ENCODE measurements at places on chromosomes 16 and 17. TPM values are rescaled to one million over a fixed set of nuclear protein-coding genes. Genes with fewer than 3 reads are reported as not detected.

Gene PNMT
- polyA plus RNA-seq = 4.8 TPM

Gene KRT28
- polyA plus RNA-seq = not detected

- no peak for DNase-seq
Measured at GRCh38 chr16:63625126-63625525, 1496.7 kb downstream of the CDH11 start.

Gene SLC13A5
- polyA plus RNA-seq = 0.41 TPM

DNA sequence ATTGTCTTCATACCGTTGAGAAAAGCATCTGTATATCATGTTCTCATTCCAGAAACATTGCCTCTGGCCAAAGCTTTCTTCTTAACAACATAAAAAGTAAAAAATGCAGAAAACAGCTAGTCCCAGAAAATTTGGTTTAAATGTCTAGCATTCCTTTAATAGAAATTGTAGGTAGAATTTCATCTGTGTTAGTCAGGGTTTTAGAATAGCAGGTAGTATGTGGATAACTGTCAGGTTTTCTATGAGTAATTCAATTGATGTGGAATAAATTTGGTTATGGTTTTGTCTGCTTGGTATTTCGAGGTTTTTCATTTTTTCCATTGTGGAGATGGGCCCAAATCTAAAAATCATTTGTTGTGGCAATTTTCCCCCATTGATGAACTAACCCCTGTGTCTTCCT is 616.7 kb downstream of the KCNJ2 start:
- DNase-seq = no peak

GRCh38 chr16:79009896-79010295 is 590.6 kb downstream of the MAF start:
- no peak for DNase-seq

- no peak for DNase-seq
Measured at GRCh38 chr16:50335196-50335958, 33.4 kb downstream of the BRD7 start.

GRCh38 chr17:40909351-40909750 is 24.3 kb upstream of the KRT20 start:
- peak; percentile 76 for DNase-seq

DNA sequence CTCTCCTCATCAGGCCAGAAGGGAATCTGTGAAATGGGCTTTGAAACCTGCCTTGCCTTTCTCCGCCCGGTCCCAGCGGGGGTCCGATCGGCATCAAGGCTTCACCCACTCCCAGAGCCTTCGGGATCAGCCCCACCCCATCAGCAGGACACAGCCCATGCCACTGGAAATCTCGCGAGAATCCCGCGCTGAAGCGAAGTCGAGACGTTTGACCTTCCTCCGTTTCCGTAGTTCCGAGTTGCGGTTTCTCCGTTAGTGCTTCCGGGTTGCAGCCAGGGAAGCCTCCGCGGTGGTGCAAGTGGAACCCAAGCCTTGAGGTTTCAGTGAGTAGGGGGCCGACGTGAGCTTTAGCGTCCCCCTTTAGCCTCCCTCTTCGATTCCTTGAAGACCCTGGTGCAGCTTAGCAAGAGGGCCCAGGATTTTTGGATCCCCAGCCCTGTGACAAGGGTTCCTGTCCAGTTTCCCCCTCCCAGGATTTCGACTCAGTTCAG is at the start of gene COASY:
Gene COASY, plus strand, starts transcription at position 252 of the 491 bp plus-strand sequence. CDS start 475 bp downstream, outside the sequence.
- DNase-seq = peak; percentile 99

GRCh38 chr17:63834431-63835166 is 7.1 kb upstream of the FTSJ3 start:
- DNase-seq = no peak

Gene B9D1
- not detected for polyA plus RNA-seq

Gene TCF25
- polyA plus RNA-seq = 173 TPM

All from muscle of arm (tissue), 14 donors.